ENCODE measurements at places on chromosomes 4 and X.

DNA sequence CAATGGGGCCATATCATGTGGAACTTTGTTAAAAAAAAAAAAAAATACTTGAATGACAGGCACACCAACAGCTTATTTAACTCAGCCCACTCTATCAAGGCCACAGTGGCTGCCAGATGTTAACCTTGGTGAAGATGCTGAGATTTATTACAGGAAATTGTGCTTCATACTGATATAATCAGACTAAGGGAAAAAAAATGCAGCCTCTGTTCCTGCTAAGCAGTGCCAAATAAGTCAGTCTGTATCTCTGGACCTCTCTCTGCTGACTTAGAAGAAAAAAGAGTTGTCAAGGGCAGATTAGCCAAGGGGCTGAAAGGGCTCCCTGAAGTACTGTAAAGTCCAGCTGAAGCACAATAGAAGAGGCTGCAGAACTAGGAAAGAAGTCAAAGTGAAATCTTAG is 677.7 kb upstream of the HTR2C start:
- no peak overlapping the region for H3K4me3 ChIP-seq
- no peaks in the 10 kb centered on the region for H3K36me3 ChIP-seq
- no peaks in the 10 kb centered on the region for H3K27me3 ChIP-seq
- DNase-seq = no peak

GRCh38 chrX:101429934-101430333 is 21.9 kb downstream of the HNRNPH2 start:
- no peaks in the 10 kb centered on the region for H3K36me3 ChIP-seq
- no peaks in the 10 kb centered on the region for H3K4me1 ChIP-seq
- no peak overlapping the region for H3K4me3 ChIP-seq
- H3K27me3 ChIP-seq = no peaks in the 10 kb centered on the region

DNA sequence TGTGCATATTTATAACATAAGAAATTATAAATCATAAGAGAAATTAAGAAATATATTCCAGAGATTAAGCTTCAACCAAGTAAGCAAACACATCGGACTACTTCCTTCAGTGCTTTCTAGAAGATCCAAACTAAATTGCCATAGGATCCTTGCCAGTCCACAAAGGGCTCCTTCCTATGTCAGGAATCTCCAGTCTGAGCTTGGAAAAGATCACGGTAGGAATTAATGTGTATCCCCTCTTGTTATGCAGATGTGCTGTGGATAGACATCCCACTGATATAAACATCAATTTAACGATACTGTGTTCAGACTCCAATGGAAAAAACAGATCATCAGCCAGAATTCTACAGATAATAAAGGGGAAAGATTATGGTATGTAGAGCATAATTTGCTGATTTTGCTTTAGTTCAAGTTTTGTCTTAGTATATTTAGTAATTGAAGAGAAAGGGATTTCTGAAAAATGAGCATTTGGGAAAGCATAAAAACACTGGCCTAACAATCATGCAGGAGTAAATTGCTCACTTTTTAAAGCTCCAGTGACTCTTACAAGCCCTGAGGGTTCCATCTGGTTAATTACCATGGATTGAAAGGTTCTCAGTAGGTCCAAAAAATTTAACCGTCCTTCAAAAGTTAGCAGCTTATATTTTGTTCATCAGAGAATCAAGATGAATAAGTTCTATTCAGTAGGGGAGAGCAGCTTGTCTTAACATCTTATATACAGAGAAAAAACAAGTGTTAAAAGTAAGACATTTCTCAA is 65.9 kb downstream of the HHIP start:
- no peaks in the 10 kb centered on the region for H3K4me1 ChIP-seq
- no peak overlapping the region for H3K4me3 ChIP-seq
- DNase-seq = no peak
- H3K27ac ChIP-seq = no peak overlapping the region

DNA sequence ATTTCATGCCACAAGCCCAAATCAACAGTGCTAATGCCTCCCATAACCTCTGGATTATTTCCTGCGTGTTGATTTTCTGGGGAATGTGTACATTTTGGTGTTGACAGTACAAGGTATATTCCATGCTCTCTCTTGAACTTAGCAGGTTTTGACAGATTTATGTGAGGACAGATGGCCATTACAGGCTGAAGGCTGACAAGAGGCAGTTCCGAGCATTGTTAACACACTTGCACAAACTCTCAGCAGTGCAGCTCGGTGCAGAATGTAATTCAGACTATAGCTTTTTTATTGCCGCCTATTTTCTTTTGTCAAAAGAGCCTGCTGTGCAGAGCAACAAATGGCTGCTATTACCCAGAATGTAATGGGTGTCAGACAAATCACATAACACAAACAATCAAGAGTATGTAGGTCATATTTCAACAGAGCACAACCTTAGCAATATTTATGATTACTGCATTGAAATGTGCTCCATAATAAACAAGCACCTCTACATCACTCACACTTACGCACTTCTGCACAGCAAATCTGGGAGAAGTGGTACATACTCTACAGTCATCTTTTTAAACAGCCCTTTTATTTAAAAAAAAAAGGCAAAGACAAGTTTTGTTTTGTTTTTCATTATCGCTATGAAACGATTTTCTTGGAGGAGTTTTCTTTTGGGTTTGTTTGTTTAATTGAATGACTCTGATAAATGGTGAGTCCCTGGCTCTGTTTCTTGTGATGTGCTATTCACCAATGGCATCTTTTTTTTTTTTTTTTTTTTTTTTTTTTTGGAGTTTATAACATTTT is 71.6 kb downstream of the PPARGC1A start:
- DNase-seq = no peak
- H3K4me1 ChIP-seq = no peaks in the 10 kb centered on the region

- no peaks in the 10 kb centered on the region for H3K27me3 ChIP-seq
- peak; percentile 22 for DNase-seq
- H3K4me3 ChIP-seq = no peak overlapping the region
- no peak overlapping the region for H3K27ac ChIP-seq
Observed at GRCh38 chr4:144174401-144175067, 34.0 kb upstream of the GYPA start.

- H3K27ac ChIP-seq = peak overlapping the region; percentile 67
- no peaks in the 10 kb centered on the region for H3K36me3 ChIP-seq
- no peak overlapping the region for H3K4me3 ChIP-seq
- no peaks in the 10 kb centered on the region for H3K27me3 ChIP-seq
- peak; percentile 88 for DNase-seq
- peaks cover 19% of the 10 kb centered on the region for H3K4me1 ChIP-seq
Observed at GRCh38 chrX:21831496-21831895, 7.9 kb upstream of the MBTPS2 start.

- DNase-seq = no peak
- no peaks in the 10 kb centered on the region for H3K27me3 ChIP-seq
- H3K27ac ChIP-seq = no peak overlapping the region
- H3K36me3 ChIP-seq = no peaks in the 10 kb centered on the region
Observed at GRCh38 chr4:153252122-153252521, 47.9 kb downstream of the TRIM2 start.

GRCh38 chr4:186634591-186635128 is 79.3 kb upstream of the MTNR1A start:
- DNase-seq = no peak
- H3K27me3 ChIP-seq = no peaks in the 10 kb centered on the region
- H3K4me1 ChIP-seq = no peaks in the 10 kb centered on the region

- no peak overlapping the region for H3K4me3 ChIP-seq
- H3K27ac ChIP-seq = no peak overlapping the region
- DNase-seq = no peak
- no peaks in the 10 kb centered on the region for H3K4me1 ChIP-seq
- no peaks in the 10 kb centered on the region for H3K27me3 ChIP-seq
- H3K36me3 ChIP-seq = no peaks in the 10 kb centered on the region
Observed at GRCh38 chr4:20464381-20464780, 212.7 kb downstream of the SLIT2 start.
